Kasumi-1 (cell line): ENCODE measurements at places on chromosomes 13 and 19.

GRCh38 chr13:98158172-98158899, 15.4 kb downstream of the FARP1 start:
- DNase-seq, result no peak

- DNase-seq, result no peak
These were observed 14.1 kb downstream of the ZNF808 start for GRCh38 chr19:52541608-52542007.

- DNase-seq, result no peak
These were observed 58.1 kb downstream of the TRPC4 start for GRCh38 chr13:37811441-37811840.

GRCh38 chr13:39892721-39893685, 237.5 kb downstream of the COG6 start:
- peak; percentile 16 for DNase-seq

DNA sequence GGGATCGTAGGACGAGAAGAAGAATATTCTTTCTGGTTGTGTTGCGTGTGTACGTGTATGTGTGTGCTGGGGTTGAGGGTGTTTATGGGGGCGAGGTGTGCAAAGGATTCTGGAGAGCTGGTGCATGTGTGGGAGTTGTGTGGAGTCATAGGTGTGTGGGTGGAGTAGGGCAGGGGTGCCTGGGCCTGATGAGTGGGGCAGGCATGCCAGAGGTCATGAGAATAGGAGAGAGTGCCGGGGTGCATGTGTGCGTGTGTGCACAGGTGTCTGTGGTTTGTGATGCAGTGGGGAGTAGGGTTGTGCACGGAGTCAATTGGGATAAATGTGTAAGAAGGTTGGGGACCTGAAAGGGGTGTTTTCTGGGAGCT, 649 bp downstream of the TMEM91 start:
- no peak for DNase-seq

DNA sequence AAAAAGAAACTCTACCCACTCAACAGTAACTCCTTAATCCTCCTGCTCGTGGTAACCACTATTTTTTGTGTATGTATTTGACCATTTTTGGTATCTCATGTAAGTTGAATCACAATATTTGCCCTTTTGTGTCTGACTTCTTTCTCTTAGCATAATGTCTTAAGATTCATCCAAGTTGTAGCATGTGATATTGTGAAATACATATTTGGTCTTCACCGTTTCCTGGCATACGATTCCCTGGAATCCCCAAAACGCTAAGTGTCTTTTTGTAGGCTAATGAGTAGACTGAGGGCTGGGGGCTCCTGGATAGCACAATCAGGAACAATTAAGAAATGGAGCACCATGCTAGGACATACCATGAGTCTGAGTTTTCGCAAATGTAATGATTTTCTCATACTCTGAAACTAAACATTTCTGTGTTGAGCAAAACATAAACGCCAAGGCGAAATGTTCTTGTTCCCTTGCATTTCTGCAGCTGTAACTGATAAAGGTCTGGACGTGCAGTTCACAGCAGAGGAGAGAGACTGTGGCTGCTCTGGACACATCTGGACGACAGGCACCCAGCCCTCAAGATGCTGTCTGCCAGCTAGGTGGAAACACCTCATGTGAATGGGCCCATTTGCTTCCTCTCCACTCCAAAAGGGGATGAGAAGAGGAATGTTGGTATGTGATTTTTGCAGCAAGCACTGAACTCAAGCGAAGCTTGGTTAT, 38.4 kb downstream of the BRD4 start:
- DNase-seq, result no peak

DNA sequence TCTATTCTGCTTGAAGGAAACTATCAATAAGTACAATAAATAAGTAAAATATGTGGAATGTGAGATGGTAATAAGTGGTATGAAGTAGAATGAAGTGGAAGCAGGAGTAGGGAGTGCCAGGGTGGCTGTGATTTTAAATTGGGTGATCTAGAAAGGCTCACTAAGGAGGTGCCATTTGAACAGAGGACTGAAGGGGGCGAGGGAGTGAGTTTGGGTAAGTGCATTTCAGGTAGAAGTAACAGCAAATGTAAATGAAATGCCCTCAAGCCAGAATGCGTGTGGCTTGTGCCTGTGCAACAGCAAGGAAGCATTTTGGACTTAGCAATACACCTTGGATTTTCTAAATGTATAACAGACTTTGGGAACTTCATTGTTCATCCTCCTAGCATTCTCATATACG, 77.1 kb downstream of the CCNA1 start:
- DNase-seq, result peak; percentile 1

DNA sequence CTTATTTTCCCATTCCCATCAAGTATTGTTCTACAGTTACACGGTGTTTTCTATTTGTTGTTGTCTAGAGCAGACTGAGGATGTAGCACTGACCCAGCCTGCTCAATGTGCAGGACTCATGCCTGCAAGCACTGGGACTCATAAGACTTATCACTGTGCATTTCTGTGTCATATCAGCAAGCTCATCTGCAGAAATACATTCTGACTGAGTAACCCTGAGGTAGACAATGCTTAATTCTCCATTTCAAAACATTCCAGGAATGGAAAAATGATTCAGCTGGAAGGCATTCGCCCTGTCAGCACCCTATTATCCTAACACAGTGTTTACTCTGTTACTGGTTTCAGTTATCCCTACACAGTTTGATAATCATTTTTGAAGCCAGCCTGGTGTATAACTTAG, 2506.4 kb downstream of the PCDH9 start:
- no peak for DNase-seq

DNA sequence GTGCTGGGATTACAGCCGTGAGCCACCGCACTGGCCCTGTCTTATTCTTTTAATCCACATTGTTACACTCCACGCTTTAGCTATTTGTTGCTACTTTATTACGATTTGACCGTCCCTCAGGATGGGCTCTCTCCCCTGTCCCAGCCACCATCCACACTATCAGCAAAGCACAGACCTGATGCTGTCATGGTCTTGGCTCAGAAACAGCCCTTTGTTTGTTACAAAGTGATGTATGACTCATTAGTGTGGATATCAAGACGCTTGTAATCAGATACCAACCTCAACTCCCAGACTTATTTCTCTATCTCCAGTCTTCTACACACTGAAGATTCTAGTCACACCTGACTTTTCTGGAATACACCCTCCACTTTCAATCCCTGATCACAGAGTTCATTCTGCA, 84.6 kb upstream of the FREM2 start:
- no peak for DNase-seq

GRCh38 chr19:17755977-17756670, 4.8 kb downstream of the FCHO1 start:
- DNase-seq, result no peak

DNA sequence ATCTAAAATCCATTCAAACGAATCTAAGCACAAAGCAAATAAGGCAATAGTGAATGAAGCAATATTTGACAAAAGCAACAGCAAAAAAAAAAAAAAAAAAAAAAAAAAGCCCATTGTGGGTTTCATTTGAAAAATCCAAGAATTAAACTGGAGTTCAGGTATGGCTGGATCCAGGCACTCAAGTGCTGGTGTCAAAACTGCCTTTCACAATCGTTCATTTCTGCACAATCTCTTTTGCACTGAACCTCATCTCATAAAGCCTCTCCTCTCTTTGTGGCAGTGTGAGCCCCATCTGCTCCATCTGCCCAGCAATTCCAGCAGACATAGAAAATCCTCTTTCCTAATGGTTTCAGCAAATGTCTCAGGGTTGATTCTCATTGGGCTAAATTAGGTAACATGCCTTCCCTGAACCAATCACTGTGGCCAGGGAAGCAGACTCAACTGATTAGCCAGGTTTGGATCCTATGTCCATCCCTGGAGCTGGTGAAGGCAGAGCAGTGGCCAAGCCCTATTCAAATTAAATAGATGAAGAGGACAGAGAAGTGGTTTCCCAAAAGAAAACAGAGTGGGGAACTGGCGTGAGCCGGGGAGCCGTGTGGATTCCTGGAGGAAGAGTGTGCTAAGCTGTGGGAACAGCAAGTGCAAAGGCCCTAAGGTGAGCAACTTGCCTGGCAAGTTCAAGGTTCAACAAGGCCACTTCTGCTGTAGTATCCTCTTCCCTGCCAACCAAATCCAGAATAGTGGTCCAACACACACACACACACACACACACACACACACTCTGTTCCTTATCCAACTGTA, 1.2 kb upstream of the HIF3A start:
- no peak for DNase-seq

GRCh38 chr13:29162638-29163235, 342.6 kb downstream of the MTUS2 start:
- DNase-seq, result no peak

GRCh38 chr13:98571955-98572662, 4.8 kb downstream of the STK24 start:
- DNase-seq, result no peak
